HEK293T (cell line): ENCODE measurements at places on chromosomes 1 and 21.

DNA sequence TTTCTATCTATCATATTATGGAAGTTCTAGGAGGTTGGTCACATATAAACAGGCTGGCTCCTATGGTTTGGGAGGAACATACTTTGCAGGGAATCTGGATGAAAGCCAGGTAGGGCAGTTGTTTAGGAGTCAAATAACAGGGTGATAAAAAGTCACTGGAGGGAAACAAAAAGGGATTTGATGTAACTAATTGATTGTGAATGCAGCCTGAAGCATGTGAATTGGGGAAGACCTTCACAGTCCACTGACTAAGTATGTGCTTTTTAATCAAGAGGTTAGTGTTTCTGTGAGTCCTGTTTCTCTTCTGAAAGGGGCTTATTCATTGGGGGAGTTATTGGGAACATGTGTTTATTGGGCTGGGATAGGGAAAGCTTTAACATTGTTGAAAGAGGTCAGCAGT is 41.3 kb downstream of the HMCN1 start:
- DNase-seq, result no peak

- peak; percentile 69 for DNase-seq
Observed at GRCh38 chr1:61079898-61080336, 2.4 kb upstream of the NFIA start.

DNA sequence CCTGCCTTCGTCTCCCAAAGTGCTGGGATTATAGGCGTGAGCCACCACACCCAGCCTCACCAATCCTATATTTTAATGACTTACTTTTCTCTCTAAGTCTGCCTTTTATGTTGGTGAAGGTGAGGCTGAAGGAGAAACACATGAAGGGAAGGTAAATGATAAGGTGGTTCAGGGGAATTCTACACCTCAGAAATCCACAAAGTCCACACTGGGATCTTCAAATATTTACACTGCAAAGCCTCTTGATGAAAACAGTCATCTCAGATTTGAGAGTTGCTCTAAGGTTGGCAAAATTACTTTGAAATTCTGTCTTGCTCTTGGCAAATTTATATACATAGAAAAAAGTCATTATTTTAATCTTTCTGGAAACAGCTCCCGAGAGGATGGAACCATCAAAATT is 42.0 kb upstream of the CACHD1 start:
- no peak for DNase-seq

- peak; percentile 27 for DNase-seq
Observed at GRCh38 chr1:216183454-216183853, 239.8 kb downstream of the USH2A start.
